ENCODE measurements at places on chromosomes 1 and 21.
A peak's percentile ranks its signal among the peaks of the same experiment; 100 is the strongest.

DNA sequence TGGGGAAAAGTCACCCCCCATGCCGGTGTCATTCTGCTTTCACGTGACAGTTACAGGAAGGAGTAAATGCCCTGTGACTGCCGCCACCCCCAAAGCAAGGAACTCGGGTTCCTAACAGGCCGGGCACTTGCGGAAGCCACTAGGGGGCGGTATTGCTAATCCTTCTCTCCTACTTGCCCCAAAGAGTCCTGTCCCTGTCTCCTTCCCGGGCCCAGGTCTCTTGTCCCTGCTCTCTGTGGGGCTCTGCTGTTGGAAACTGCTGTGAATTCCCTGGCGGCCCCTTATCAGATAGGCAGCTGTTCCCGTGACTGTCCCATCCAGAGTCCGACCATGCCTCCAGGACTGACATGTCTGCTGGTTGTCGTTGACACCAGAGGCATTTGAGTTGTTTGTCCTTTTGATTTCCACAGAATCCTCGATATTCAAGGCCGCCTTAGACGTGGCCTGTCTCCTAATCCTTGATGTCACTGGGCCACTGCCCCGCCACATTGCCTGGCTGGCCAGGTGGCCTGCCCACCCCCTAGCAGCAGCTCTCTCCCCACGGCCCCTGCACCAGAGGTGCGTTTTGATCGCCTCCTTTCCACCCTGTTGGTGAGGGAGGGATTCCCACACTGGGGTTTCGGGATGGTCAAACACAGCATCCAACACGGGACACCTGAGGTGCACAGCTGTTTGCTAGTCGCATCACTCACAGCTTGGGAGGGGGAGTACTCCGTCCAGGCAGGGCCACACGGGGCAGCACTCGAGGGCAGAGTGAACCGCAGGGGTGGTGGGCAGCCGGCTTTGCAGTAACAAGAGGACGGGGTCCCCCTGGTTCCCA is 37.3 kb downstream of the CHAF1B start:
- DNase-seq, result peak; percentile 8

DNA sequence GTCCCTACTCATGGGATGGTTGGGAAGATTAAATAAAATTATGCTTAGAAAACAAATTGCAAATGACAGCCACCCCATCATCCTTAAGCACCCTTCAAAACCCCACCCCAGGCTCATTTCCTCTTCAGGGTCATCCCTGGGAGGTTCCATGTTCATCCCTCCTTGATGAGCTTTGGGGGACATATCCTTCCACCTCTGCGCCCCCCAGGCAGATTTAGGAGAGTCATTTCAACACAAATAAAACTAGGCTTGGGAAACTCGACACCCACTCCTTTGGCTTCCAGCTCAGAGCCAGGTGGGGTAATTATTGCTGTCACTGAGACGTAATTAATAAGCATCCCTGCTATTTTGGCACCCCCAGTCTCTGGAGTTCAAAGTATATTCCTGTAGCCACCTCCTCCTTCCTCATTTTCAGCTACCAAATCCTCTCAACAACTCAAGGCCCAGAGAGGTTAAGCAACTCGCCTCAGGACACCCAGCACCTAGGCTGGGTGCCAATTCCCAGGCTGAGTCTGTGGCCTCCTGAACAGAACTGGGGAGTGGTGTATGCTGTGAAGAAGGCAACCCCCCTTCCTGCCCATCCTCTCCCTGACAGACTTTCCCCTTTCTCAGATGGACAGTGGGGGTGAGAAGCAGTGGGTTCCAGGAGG is 595 bp downstream of the CRYBG2 start:
- no peak for DNase-seq

- DNase-seq, result no peak
Measured at GRCh38 chr1:170776777-170777176, 112.8 kb downstream of the PRRX1 start.

DNA sequence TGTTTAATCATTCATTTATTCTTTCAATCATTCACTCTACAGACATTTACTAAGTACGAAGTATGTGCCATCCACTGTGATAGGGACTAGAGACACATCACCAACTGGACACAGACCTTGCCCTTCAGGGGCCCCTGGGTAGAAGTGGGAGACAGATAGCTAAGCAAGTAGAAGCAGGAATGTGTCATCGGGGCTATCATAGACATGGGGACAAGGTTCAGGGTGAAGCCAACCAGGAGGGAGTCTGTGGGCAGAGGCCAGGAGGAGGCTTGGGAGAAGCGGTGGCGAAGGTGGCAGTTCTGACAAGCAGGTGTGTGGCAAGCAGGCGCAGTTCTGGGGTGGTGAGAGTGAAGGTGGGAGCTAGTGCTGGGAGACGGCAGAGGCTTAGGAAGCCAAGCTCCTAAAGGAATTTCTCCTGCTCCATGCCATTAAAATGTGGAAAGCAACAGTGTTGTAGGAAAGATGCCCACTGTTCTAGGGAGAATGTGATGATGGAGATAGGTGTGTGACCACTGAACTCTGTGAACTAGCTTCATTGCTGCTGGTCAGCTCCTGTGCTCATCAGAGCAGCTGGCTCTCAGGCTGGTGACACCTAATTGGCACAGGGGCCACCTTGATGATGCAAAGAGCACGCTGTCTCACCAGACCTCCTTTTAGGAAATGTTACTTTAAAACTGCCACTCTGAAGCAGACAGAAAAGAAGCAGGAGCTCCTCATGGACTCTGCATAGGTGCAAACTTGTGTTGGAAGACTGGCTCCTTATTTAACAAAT is 79.7 kb upstream of the LPGAT1 start:
- no peak for DNase-seq

GRCh38 chr1:29826646-29827045 is 590.3 kb downstream of the PTPRU start:
- DNase-seq, result no peak

- peak; percentile 10 for DNase-seq
Measured at GRCh38 chr1:231605149-231606100, 21.2 kb upstream of the DISC1 start.

- DNase-seq, result no peak
Measured at GRCh38 chr21:25624511-25624910, 14.5 kb upstream of the JAM2 start.

- DNase-seq, result no peak
Measured at GRCh38 chr1:39529901-39530535, 38.6 kb downstream of the BMP8A start.

DNA sequence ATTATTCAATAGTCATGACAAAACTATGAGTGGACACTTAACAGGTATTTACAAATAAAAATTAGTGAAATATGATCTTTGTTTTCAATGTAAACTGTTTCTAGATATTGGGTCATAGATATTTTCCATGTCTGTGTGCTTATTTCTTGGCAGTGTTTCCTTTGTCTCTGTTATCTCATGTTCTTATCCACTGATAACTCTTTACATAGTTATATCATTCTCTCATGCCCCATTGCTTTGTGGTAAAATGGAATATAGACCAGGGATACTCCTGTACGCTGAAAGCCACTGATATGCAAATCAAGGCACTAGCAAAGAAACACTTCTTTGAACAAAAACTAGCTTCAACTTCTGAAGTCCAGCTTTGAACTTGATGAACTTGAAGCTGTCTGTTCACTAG is 113.1 kb downstream of the ITSN1 start:
- DNase-seq, result no peak

GRCh38 chr1:47886141-47886540 is 111.0 kb downstream of the TRABD2B start:
- DNase-seq, result no peak

- DNase-seq, result peak; percentile 28
Measured at GRCh38 chr1:199742547-199742946, 285.0 kb upstream of the NR5A2 start.

DNA sequence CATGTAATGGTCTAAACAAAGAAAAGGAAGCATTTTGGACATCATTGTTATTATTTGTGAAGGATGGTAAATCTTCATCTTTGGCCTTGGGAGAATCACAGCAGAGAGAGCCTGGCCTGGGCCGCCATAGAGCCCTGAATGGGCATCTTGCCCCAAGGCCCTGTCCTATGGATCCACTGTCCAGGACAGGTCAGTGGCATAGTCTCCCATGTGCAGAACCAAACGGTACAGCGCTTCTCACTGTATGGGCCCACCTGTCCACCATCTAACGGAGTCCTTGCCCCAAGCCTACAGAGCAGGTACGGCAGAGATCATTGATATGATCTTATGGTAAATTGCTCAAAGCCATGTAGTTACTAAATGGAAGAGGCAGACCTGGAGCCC is 185.7 kb downstream of the FOXD2 start:
- DNase-seq, result no peak

- no peak for DNase-seq
Measured at GRCh38 chr21:16330082-16330907, 600.5 kb downstream of the USP25 start.

GRCh38 chr1:109821221-109821669 is 57.5 kb upstream of the EPS8L3 start:
- DNase-seq, result peak; percentile 83

- DNase-seq, result no peak
Measured at GRCh38 chr1:227726924-227727599, 8.0 kb downstream of the JMJD4 start.

DNA sequence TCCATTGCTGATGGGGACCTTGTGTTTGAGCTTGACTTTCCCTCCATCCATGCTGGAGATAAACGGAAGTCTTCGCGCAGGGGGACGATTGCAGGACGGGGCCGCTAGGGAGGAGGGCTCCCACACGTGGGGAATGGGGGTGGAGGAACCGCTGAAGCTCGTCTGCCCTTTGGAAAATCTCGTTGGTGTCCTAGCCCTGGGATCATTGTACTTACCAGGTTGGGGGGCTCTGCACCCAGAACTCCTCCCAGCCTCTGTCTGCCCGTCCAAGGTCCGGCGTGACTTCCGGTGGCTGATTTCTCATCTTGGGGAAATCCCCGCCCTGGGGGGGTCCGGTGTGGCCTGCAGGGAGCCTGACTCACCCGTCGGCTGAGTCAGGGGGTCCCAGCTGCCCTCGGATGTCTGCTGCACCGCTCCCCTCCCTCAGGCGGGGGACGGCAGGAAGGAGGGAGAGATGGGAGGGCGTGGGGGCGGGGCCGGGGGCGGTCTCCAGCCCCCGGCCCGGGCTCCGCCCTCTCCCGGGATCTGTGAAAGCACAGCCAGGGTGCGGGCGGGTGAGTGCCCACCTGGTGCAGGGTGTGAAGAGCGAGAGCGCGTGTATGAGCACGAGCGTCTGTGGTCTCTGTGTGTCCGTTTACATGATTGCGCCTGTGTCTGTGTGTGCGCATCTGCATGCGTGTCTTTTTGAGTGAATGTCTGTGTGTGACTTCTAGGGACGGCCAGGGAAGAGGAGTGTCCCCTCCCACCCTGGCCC is 35.8 kb downstream of the PIK3CD start:
- peak; percentile 73 for DNase-seq

- DNase-seq, result no peak
Measured at GRCh38 chr1:210259561-210259960, 27.0 kb downstream of the SERTAD4 start.

DNA sequence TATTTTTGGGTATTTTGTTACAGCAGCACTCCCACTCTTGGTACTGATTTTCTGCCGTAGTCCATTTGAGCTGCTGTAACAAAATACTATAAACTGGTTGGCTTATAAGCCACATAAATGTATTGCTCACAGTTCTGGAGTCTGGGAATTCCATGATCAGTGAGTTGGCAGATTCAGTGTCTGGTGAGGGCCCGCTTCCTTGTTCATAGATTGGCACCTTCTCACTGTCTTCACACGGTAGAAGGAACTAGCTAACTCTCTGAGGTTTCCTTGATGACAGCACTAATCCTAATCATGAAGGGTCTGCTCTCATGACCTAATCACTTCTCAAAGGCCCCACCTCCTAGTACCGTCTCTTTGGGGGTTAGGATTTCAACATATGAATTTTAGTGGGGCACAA is 85.2 kb downstream of the HHAT start:
- no peak for DNase-seq

GRCh38 chr21:37410639-37411038 is 44.1 kb downstream of the DYRK1A start:
- DNase-seq, result no peak

- DNase-seq, result no peak
Measured at GRCh38 chr1:102875756-102876155, 232.6 kb downstream of the COL11A1 start.

- no peak for DNase-seq
Measured at GRCh38 chr1:59693406-59693805, 121.3 kb upstream of the HOOK1 start.

DNA sequence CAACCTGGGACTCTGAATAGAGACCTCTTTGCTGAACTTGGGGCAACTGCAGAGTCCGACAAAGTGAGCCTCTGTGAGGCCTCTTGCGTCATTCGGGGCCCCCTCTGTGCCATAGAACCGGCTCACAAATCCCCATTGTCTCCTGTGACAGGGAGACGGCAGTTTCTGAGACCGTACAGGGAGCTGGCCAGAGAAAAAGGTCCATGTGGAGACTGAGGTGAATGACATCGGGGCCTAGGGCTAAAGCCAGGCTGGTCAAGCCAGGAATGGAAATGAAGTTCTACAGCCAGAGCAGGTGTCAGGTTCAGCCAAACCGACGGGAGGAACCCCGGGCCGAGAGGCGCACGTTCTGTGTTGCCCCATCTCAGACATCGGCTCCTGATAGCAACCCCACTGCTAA is 37.1 kb upstream of the TRIM67 start:
- DNase-seq, result no peak

GRCh38 chr1:25619101-25619890 is 2.7 kb downstream of the MAN1C1 start:
- DNase-seq, result peak; percentile 47

DNA sequence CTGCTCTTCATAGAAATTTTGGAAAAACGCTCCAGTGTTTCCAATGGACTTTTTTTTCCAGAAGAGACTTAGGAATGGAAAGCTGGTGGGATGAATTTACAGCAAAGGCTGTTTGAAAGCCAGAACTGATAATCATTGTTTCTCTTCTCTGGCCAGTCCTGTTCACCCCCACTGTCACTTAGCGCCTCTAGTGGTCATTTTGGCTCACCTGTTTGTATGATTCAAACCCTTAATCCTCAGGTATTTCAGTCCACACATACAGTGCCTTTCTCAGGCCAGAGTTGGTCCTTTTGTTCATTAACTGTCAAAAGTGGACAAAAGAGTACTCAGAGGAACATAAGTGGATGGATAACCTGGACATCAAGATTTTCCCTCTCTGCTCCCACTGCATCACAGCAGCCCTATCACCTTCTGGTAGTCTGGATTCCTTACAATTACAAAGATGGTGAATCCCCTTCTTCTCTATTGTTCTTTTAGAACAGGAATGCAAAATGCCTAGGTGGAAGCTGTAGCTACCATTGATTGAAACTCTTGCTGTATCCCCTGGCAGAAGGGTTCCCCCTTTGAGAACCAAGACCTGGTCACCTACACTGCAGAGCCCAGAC is 177.6 kb upstream of the OLFM3 start:
- DNase-seq, result no peak

- DNase-seq, result no peak
Measured at GRCh38 chr1:48683839-48684238, 92.9 kb downstream of the BEND5 start.

- DNase-seq, result no peak
Measured at GRCh38 chr1:18021242-18021641, 86.4 kb upstream of the IGSF21 start.
